Astrocyte (in vitro differentiated cells and primary cell): ENCODE measurements at places on chromosomes 4 and X.

DNA sequence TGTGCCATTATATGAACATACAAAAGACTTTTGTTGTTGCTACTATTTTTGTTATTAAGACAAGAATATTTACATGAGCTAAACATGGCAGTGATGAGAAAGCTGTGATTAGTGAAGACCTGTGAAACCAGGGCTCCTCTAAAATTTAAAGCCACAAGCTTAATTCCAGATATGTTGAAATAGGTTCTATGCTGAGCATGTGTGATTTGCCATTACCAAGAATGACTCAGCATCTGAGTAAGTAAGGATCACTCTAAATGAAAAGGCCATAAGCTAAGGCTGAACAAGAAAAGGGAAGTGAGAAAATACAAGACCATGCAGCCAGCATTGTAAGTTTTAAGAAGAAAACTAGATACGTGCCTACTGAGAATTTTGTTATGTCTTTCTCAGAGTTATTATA lies 75.9 kb upstream of the CAMK2D start:
- peak; percentile 87 for DNase-seq

DNA sequence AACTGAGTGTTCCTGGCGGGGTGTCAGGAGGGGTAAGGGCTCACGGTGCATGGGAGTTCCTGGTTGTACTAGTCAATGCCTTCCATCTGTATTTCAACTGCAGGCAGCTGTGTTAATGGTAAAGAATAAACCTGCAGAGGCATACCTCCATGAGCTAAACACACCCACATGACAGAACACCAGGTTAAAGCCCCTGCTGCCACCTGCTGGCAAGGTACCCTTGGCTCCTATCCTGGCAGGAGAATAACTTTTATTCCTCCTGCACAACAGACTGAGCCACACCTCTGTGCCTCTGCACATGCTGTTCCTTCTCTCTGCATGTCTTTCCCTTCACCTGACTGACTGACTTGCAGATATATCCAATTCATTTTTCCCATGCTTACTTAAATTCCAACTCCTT lies 11.1 kb downstream of the ITIH6 start:
- DNase-seq: no peak

- no peak for DNase-seq
Measured at GRCh38 chr4:6332042-6332668, 62.5 kb downstream of the WFS1 start.

GRCh38 chr4:60923075-60923474 lies 277.1 kb upstream of the ADGRL3 start:
- no peak for DNase-seq

DNA sequence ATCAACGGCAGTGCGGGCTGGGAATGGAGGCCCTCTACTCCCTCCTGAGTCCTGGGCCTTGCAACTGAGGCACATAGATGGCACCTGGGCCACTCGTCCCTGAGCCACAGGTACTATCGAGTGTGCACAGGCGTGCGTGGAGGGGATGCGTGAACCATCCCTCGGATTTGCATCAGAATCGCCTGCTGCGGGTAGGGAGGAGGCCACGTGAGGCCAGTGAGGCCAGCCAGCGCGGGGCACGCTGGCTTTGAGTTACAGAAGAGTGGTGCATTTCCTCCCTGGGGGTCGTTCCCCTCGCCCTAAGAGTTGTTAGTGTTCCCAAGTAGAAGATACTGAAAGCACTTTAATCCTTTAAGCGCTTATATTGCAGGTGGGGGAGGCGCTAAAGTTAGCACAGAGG lies 10.6 kb downstream of the ZFP92 start:
- no peak for DNase-seq

DNA sequence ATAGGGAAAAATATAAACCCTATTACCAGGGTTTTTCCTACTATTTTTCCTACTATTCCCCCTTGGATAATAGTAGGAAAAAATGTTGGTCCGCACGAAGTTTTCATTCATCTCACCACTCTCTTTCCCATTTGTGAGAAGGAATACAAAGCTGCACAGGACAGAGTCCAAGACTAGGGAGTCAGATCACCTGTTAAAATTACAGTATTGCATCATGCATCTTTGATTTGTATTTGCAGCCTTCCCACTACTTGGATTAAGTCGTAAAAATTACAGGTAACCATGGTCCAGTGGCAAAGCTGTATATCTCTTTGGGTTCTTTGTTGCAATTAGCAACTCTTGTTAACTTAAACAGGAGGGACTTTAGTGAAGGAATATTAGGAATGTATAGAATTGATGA lies 121.5 kb downstream of the FNIP2 start:
- no peak for DNase-seq

DNA sequence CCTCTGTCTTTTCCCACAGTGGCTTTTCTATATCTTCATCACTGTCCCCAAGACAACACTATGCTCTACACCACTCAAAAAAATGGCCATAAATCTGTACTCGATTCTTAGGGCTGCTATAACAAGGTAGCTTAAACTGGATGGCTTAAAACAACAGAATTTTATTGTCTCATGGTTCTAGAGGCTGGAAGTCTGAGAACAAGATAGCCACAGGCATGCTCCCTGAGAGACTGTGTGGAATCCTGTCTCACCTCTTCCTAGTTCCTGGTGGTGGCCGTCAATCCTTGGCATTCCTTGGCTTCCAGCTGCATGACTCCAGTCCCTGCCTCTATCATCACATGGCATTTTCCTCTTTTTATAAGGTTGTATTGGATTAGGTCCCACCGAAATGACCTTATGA lies 70.7 kb upstream of the DCLK2 start:
- peak; percentile 90 for DNase-seq

DNA sequence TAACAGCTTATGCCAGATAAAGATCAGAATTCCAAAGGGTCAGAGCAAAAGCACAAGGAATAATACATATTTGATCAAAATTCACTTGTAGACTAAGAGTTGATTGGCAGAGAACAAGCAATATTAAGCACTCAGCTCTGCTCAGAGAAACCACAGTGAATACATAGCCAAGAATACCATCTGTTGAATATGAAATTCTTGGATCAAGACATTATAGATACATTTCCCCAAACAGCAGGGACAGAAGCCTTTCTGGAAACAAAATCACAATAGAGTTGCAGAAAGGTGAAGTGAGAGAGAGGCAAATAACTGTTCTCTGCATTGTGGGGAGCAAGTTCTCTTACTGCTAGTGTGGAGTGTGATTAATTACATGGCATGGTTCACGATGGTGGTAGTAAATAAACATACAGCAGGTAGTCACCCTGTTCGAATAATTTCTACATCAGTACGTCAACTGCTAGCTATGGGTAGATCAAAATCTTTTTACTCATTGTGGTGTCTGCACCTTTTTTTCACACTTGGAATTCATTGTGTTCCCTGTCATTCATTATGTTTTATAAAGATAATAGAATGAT lies 366.7 kb downstream of the PCDH7 start:
- DNase-seq: peak; percentile 64

- peak; percentile 63 for DNase-seq
Measured at GRCh38 chr4:157045507-157046127, 30.3 kb upstream of the GLRB start.

DNA sequence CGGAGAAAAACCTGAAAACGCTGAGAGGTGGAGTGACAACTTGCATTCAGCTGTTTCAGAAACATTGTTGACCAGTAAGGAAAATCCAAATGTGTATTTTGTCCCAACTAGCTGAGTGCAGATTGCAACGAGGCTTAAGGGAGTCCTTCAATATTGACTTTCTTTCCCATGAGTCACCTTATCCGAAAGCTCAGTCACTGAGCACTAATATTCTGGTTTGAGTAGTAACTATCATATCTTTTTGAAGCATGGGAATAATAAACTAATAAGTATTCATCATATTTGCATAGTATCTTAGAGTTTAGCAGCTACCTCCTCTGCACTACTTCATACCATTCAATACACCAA lies 604.3 kb downstream of the PACRGL start:
- DNase-seq: no peak

DNA sequence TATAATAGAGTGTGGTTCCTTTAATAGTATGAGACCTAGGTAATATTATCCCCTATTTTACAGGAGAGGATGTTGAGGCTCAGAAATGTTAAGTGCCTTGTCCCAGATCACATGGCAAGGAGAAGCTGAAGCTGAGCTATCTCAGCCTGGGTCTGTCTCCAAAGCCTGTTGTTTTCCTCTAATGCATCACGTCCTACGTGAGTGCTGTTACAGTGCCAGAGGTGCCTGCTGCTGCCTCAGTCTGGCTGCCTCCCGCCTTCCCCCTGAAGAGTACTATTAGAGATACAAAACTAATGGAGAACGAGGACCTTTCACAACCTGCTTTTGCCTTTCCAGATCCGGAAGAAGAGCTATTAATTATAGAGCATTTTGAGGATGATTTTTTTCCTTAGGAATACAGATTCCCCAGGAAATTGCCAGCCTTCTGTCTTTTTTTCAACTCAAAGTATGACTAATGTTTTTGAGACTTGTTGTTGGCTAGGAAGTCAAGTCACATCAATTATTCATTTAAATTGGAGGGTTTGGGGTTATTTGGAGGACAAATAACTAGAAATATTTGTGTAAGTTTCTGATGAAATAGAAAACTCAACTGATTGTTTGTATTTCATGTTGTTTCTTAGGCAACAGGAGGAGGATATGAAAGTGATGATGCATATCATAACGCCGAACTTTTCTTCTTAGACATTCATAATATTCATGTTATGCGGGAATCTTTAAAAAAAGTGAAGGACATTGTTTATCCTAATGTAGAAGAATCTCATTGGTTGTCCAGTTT lies 43.9 kb upstream of the MTMR1 start:
- peak; percentile 64 for DNase-seq

DNA sequence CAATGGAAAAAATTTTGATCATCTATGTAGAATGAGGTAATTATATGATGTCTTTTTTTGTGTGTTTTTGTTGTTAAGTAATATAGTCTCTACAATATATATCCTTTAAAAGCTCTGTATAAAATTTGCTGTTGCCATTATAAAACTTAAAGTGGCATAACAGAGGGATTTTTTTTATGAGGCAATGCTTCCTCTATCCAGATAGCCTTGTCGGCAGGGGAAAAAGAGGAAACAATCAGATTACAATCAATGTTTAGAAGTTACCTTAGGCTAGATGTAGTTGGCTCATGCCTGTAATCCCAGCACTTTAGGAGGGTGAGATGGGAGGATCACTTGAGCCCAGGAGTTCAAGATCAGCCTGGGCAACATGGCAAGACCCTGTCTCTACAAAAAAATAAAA lies 86.8 kb downstream of the DIAPH2 start:
- no peak for DNase-seq

DNA sequence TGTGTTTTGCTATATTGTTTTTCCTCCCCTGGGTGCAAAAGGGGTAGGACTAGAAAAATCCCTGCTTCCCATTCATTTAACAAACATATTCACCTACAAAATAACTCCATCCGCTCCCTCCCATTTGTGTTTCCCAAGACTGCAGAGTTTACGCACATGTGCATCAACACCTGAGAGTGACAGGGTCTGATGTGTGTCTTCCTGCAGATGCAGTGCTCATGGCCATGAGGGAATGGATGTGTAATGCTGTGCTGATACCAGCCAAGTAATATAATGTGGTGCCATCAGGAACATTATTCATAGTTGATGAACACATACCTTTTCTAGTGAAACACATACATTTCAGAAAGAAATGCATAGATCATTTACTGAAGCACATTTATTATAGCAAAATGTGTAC lies 83.2 kb downstream of the CXXC4 start:
- no peak for DNase-seq

DNA sequence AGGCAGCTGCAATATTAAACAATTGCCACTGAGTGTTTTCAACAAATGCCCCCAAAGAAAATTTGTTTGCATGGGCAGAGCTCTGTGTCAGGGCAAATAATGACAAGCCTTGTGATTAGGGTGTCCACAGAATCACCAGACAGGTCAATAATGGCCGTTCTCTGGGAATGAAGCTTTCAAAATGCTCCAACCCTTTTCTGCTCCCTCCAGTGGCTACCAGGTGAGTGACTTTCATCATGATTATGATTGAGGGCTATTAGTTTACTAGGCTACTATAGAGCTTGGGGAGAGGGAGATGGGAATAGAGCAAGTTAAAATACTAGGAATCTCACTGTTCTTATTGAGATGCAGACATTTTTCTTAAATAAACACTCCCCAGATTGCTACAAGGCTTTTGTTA lies 23.5 kb downstream of the IRS4 start:
- DNase-seq: no peak

GRCh38 chrX:101206471-101206870 lies 13.1 kb upstream of the DRP2 start:
- DNase-seq: no peak

DNA sequence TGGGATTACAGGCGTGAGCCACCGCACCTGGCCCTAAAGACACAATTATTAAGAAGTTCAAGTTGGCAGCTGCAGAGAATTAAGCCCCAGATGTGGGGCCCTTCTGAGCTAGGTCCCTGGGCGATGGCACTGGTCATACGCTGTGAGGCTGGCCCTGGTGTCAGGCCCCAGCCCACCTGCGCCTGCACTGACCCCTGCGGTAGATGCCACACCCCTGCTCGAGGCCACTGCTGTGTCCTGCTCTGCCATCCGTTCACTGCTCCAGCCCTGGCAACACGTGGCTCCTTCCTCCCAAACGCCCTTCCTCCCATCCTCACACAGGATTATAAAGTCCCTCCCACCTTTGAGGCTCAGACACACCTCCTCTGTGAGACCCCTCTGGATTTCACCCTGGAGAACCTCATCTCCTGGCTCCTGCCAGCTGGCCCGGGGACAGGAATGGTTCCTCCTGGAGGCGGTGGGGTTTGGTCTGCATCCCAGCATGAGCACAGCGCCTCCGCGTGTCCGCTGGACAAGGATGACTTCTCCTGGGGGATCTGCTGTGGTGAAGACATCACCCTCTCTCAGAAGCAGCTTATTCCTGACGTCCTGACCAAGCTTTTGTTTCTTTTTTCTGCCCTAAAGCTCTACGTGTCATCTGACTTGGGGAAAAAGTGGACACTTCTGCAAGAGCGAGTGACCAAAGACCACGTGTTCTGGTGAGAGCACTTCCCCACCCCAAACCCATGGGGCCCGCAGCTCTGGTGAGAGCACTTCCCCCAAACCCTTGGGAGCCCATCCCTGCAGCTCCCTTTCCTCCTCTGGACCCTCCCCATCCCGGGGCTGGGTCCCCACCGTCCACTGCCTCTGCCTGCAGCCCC lies 219.0 kb upstream of the PSAPL1 start:
- no peak for DNase-seq

DNA sequence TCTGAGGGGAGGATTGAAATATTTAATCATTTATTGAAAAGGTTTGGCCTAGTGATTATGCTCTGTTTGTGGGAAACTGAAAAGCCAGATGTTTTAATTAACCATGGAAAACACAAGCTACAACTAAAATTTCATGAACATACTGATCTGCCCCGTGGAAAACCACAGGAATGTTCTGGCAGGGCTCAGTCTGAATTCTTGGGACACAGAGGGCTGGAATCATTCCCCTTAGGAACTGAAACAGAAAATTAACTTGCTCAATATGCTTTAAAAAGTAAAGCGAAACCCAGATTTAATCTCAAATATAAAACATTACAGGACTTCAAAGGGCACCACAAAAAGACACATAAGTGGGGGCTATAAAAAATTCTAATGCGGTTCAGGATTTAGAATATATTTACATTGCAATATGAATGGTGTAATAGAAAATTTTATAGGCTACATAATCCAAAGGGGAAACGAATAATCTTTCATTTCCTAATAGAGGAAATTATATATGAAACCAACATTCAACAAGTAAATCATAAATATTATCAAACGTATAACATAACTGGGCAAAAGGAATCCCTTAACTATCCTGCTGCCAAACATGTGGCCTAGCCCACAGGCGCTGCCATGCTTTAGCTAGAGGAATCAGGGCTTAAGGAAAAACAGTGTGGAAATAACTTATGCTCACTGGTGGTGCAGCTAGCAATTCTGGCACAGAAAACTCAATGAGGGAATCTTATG lies 70.9 kb downstream of the APBB2 start:
- peak; percentile 97 for DNase-seq
